ENCODE measurements at places on chromosomes 1 and 21.

DNA sequence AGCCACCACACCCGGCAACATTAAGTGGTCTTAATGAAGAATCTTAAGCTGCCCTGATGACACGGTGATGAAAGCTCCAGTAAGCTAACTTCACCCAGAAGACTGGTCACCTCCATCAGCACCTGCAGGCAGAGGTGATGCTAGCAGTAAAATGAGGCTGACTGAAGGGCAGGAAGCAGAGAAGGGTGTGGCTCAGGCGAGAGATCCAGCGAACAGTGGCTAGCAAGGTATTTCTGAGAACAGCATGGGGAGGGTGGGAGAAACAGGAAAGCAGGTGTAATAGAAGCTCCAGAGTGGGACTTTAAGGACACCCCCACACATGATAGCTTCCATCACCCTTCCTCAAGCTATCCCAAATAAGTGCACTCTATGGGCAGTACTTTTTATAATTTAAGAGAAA is 15.9 kb upstream of the DISP1 start:
- no peak for DNase-seq

DNA sequence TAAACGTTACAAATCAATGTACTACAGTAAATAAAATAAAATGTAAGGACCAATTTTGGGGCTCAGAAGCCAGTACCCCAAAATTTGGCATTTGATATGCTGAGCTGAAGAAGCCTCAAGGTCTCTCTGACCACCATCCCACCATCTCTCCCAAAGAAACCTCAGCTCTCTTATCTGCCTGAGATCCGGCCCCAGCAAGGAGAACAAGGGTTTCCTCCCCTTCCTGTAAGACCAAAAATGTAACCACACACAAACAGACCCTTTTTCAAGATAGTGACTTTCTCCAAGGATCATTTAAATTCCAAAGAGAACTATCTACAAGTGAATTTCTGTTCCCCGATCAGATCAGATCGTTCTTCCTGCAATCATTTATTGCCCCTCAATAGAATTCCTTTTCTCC is 68.1 kb upstream of the SLC45A1 start:
- DNase-seq = no peak

DNA sequence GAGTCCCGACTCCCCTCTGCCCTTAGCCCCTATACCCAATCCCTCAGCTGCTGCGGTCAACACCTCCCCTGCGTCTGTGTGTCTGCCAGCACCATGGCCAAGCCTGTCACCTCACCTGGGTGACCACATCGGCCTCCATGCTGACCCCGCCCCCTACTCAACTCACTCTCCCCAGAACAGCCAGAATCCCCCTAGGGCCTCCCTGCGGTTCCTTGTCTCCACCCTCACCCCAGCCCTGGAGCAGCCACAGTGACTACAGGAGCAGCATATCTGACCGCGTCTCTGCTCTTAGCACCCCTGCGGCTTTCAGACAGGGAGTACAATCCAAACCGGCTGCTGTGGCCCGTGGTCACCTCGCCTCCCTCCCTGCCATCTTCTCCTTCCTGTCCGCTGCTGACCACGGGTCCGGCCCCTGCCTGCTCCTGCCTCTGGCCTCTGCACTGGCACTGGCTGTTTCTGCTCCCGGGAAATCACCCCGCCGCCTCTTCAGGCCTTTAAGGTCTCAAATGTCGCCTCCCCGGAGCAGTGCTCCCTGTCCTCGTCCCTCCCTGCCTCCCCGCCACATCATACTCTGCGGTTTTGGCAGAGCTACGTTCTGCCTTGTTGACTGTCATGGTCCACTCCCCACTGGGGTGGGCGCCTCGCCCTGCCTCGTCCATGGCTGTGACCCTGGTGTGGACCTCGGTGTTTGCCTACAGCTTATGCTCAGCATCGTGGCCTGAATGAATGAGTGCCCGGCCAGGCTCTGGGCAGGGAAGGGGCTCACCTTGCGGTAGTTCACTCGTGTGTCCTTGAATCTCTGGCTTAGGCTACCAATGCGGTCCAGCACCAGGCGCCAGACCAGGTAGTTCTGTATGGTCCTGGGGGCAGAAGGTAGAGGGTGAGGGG is 11.1 kb downstream of the PRXL2B start:
- DNase-seq = no peak

DNA sequence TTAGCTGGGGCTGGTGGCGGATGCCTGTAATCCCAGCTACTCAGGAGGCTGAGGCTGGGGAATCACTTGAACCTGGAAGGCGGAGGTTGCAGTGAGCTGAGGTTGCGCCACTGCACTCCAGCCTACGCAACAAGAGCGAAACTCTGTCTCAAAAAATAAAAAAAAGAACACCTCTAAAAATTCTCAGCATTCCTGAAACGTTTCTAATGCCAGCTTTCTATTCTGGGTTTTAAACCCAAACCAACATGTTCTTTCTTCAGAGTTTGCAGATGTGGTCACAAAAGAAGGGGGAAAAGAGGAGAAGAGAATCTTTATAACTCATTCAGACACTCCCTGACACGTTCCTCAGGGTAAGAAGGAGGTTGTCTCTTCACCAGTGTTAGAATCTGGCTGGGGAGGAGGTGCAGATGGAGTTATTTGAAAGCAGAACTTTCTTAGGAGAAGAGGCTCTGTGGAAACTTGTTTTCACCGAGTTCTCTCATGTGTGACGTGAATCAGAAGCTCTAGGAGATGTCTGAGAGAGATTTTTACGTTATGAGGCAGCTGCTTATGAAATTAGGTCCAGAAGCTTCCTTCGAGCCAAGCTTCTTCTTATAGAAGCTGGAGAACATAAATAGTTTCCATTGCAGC is 17.8 kb upstream of the CNR2 start:
- no peak for DNase-seq

Measured in NCI-H1417 (cell line).